ENCODE measurements at places on chromosomes 3 and 15. TPM values are rescaled to one million over a fixed set of nuclear protein-coding genes. Genes with fewer than 3 reads are reported as not detected.

The ZBTB20 gene
- polyA plus RNA-seq, result 22.0 TPM

The CLEC3B gene
- polyA plus RNA-seq, result not detected

The TRPM1 gene
- polyA plus RNA-seq, result not detected

The DUOXA1 gene
- polyA plus RNA-seq, result not detected

The CFAP100 gene
- polyA plus RNA-seq, result not detected

The P2RY1 gene
- polyA plus RNA-seq, result not detected

The FEZF2 gene
- not detected for polyA plus RNA-seq

The RTP3 gene
- polyA plus RNA-seq, result not detected

The ASB14 gene
- polyA plus RNA-seq, result 0.90 TPM

The PLA2G4F gene
- not detected for polyA plus RNA-seq
